Mucosa of gallbladder (tissue), 1 donor: ENCODE measurements at places on chromosomes 7 and 10. TPM values are rescaled to one million over a fixed set of nuclear protein-coding genes. Genes with fewer than 3 reads are reported as not detected.

The OR13A1 gene
- total RNA-seq: not detected

The RPEL1 gene
- total RNA-seq: 0.09 TPM

- DNase-seq: peak; percentile 62
Observed at GRCh38 chr10:21292763-21293517, 232.5 kb downstream of the SKIDA1 start.

DNA sequence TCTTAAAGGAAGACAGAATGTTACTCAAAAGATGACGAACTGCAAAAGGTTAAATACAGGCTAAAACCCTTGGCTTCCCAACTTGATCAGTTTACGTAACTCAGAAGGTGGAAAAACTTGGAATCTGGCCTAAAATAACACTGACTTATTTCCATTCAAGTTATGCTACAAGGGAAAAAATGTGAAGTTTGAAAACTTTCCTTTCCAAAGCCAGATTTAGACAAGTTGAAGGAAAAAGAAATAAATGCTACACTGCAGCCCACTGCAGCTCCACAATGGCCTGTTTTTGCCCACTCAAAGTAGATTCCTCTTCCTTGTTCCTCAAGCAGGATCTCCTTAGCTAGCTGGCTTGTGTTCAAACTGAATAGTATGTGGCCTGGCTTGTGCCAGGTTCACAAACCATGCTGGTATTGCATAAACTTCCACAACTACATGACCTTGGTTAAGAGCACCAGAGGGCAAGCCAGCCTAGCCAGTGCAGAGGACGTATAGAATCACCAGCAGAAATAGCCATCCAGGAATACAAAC lies 166.2 kb downstream of the CPEB3 start:
- peak; percentile 43 for DNase-seq

- no peak for DNase-seq
Observed at GRCh38 chr7:137165241-137165640, 178.3 kb downstream of the PTN start.

DNA sequence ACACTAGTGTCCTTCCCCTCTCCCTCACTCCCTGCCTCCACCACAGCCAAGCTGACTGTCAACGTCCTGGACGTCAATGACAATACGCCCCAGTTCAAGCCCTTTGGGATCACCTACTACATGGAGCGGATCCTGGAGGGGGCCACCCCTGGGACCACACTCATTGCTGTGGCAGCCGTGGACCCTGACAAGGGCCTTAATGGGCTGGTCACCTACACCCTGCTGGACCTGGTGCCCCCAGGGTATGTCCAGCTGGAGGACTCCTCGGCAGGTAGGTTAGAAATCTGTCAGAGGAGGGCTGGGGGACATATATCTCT lies 24.9 kb upstream of the VSIR start:
- DNase-seq: no peak

- no peak for DNase-seq
Observed at GRCh38 chr10:36425131-36425797, 700.1 kb upstream of the ANKRD30A start.

GRCh38 chr10:123200531-123200930 lies 46.3 kb downstream of the BUB3 start:
- DNase-seq: no peak
